Suppressor macrophage treated with lipopolysaccharide for 1 hour (primary cell): ENCODE measurements at places on chromosomes 5 and 9.

DNA sequence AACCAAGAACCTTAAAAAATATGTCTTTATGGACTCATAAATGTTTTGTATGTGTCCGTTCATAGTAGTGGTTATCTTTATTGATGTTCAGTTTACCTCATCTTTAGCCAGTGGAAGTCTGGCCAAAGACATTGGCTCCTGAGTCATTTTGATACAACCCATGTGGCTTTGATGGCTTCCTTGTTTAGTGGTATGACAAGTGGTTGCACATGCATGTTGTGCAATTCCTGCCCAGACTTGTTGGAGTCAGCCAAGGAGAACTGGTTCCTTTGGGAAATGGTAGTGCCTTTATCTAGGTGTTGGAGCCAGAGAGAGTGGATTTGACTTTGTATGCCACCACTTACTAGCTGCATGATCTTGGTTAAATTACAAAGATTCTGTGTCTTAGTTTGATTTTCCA is 94.3 kb downstream of the RPS23 start:
- DNase-seq: peak; percentile 38

- DNase-seq: peak; percentile 93
Observed at GRCh38 chr9:120735415-120736126, 21.3 kb upstream of the MEGF9 start.

DNA sequence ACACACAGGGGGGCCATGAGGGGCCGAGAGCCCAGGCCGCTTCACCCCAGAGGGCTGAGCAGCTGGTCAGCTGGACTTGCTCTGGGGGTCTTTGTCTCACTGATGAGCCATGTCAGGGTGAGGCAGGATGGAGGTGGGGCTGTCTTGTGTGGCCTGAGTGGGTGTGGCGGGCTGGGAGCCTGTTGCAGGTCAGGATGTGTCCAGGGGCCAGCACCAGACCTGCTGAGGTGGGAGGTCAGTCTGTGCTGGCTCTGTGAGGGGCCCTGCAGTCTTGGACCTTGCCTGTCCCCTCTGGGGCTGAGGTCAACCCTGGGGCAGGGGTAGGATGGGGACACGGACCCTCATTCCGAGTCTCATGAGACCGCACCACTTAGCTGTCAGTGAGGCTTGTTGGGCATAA is 56.9 kb downstream of the RXRA start:
- DNase-seq: no peak

DNA sequence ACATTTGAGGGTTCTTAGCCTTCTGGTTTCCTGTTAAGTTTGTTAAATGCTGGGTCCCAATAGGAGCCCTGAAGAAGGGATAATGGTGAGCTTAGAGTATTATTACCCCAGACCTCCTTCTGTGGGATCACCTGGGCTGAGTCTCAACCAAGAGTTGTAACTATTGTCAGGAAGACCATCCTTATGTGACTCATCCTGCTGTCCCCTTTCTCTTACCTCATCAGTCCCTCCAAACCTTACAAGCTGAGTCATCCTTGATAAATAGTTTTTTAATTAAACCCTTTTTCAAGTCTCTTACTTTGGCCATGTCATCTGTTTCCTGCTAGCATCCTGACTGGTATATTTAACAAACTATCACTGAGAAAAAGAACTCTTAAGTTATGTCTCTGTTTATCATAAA is 502.8 kb downstream of the LRRC70 start:
- DNase-seq: no peak

DNA sequence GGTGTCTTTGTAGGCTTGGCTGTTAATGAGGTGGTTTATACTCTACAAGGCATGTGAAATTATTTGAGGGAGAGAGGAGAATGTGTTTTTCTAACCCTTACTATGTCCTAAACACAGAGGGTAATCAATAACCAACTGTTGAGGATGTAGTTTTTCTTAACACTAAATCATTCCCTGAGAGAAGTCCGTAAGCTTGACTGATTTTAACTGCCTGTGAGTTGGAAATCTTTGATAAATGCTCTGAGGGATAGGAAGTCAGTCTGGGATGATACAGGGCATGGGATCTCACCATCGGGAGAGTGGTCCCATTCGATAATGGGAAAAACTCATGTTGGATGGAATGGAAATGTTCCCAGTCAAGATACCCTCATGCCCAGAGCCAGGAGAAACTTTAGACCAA is 249.6 kb downstream of the PDZD2 start:
- no peak for DNase-seq

DNA sequence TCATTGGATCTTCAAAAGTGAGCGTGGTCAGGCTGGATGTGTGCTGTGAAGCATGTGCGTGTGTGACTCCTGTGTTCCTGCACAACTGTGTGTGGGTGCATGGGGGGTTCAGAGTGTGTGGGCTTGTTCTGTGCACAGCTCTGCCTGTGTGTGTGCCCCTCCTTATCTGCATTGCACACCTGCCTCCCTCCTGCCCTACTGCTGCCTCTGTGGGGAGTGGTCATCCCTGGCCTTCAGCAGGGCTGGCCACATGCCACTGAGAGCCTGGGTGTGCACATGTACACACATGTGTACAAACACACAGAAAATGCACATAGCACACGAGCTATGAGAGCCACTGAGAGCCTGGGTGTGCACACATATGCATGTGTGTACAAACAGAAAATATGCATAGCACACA is 92.1 kb downstream of the CACNA1B start:
- DNase-seq: no peak

DNA sequence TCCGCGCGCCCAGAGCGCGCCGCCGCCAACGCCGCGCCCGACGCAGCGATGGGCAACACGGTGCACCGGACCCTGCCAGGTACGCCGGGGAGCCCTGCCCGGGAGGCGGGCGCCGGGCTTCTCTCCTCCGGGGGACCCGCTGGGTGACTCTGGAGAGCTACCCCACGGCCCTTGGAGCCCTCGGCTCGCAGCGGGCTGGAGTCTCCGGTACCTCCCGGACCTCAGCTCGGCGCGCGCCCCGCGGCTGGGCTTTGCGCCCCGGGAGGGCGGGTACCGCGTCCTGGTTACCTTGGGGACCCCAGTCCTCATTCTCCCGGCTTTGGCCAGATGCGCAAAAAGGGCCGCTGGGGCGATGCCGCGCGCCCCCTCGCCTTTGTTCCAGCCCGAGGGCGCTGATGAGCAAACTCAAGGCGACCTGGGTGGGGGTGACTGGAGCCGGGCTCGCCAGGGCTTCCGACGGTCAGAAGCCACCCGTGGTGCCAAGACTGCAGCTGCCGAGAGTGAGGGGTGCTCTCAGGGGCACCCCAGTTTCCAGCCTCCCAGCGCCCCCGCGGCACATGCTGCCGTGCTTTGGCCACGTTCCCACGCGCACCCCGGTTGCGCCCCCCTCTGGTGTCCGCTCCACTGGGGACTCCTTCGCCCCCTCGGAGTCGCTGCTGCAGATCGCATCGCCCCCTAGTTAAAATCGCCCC is 442 bp downstream of the NEURL1B start:
- DNase-seq: no peak

DNA sequence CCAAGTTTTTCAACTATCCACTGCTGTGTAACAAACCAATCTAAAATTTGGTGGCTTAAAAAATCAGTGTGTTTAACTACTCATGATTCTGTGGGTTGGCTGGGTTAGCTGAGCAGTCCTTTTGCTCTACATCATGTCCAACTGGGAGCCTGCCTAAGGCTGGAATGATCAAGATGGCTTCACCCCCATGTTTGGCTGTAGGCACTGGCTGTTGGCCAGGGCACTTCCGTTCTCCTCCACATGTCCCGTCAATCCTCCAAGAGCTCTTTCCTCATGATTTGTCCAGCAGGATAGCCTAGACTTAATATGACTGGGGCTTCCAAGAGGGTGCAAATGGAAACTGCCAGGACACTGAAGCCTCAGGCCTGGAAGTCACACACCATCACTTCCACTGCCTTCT is 17.0 kb upstream of the TSSK1B start:
- no peak for DNase-seq

- DNase-seq: no peak
Observed at GRCh38 chr5:62385816-62386400, 17.8 kb downstream of the DIMT1 start.

DNA sequence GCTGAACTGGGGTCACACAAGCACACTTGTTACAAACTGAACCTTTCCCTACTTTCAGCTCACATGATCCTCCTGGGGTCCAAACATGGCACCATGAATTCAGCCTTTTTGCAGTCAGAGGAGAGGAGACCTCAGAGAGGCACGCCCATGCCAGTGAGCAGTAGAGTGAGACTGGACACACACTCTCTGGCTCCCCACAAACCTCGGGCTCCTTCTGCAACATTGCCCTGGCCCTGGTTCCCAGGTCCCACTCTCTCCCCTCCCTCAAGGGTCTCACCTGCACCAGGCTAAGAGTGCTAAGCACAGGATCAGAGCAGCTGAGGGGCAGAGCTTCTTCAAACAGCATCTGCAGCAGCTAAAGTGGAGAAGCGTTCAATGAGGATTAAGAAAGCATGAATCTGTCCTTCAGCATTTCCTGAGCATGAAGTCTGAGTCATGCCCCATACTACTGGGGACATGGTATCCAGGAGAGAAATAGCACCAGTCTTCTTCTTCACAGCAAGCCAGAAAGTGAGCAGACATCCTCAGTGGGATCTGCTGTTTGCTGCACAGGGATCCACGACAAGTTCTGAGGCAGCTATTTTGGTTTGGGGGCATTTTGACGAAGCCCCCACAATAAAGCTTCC is 27.2 kb downstream of the SLC35A4 start:
- DNase-seq: peak; percentile 79

- no peak for DNase-seq
Observed at GRCh38 chr5:143135832-143136551, 267.5 kb downstream of the NR3C1 start.

GRCh38 chr9:111838439-111838838 is 43.7 kb upstream of the SHOC1 start:
- DNase-seq: no peak

DNA sequence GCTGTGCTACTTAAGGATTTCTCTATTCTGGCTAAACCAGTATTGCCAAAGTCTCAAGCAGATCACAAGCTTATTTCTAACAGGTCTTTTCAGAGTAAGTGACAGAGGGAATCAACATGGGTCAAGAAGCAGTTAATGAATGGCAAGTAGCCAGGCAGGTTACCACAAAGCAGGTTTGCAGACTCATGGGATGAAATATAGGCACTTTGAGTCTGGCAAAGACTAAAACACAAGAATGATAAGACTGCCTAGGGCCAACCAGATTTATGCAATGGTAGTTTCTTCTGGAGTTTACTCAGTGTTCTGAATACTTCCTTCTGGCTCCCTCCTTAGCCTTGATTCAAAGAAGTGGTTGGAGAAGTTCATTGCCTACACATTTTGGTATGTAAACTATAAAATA is 3.6 kb downstream of the HMGCS1 start:
- no peak for DNase-seq

DNA sequence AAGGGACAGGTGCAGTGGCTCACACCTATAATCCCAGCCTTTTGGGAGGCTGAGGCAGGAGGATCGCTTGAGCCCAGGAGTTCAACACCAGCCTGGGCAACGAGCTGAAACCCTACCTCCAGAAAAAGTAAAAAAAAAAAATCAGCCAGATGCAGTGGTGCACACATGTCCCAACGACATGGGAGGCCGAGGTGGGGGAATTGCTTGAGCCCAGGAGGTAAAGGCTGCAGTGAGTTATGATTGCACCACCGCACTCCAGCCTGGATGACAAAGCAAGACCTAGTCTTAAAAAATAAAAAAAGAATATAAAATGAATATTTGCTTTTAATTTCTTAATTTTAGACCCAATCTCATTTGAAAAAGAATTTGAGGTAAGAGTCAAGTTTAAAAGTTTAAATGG is 143.5 kb downstream of the LPAR1 start:
- DNase-seq: no peak

GRCh38 chr5:150651924-150652671 is 9.0 kb upstream of the MYOZ3 start:
- no peak for DNase-seq

DNA sequence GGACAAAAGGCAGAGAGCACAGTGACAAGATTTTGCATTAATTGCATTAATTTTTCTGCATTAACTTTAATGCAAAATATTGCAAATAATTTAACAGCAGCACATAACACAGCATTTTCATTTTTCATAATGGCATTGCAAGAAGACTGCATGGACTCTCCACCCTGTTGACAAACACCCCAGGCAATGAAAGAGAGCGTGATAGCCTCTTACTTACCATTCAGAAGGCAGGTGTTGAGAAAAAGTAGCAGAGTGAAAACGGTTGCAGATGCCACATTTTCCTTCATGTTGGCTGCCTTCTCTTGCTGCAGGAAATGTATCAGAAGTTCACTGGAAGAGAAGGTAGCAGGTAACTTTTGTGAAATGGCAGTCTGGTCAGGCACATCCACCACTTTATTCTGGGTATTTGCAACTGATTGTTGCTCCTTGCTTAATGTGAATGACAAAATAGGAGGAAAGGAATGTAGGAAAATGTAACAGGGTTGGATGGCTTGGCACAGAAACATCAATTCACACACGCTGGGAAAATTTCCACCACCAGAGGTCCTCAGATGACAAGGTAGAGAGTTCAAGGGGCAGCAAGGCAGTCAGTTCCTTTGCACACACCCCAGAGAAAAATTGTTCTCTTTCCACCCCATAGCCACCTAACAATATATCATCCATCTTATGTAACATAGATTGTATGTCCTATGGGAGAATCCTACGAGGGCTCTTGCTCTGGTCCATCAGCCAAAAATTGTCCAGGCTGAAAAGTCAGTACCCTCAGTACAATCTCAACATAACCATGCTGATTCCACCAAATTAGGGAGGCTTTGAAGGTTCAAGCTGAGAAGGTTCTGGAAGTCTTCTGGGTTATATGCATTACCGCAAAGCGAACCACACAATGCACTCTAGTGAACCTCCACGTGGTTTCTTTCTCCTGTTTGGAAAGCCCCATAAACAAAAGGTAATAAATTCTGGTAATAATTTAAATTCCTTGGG is 41.9 kb upstream of the AGXT2 start:
- peak; percentile 77 for DNase-seq

- DNase-seq: no peak
Observed at GRCh38 chr9:128080206-128080605, 12.2 kb downstream of the SLC25A25 start.

DNA sequence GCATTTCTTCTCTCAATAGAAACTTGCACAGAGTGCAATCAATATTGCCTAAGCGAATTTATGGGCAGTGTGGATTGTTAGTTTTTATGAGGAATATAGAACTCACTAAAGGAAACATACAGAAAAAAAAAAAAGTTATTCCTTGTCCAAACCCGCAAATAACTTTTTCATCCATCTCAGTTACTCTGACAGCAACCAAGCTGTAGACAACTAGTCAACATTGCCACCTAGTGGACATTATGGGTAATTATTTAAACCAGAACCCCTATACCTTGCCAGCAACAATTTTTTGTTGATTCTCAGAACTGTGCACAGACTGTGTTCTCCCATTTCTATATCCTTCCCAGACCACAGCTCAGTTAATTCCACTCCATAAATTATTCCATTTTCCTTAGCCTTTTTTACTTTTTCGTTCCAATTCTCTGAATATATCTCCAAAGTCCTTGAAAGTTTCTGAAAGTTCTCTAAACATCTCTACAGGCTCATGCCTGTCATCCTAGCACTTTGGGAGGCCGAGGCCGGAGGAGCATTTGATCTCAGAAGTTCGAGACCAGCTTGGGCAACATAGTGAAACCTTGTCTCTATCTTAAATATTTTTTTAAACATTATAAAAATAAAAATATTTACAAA is 2.6 kb upstream of the AFAP1L1 start:
- DNase-seq: peak; percentile 63

GRCh38 chr9:92963831-92964606 is 16.7 kb downstream of the FGD3 start:
- peak; percentile 87 for DNase-seq

GRCh38 chr5:125877248-125877647 is 546.0 kb upstream of the GRAMD2B start:
- DNase-seq: no peak

GRCh38 chr9:115198001-115198400 is 80.0 kb upstream of the TNC start:
- peak; percentile 63 for DNase-seq

GRCh38 chr5:137250421-137250820 is 248.7 kb downstream of the SPOCK1 start:
- DNase-seq: no peak
